ENCODE measurements at places on chromosomes 11 and 22. TPM values are rescaled to one million over a fixed set of nuclear protein-coding genes. Genes with fewer than 3 reads are reported as not detected.

GRCh38 chr22:44850946-44851345 lies 98.6 kb downstream of the ARHGAP8 start:
- H3K36me3 ChIP-seq, result no peaks in the 10 kb centered on the region
- H3K27me3 ChIP-seq, result no peaks in the 10 kb centered on the region
- no peaks in the 10 kb centered on the region for H3K4me1 ChIP-seq
- H3K4me3 ChIP-seq, result no peak overlapping the region

GRCh38 chr11:33643167-33643824 lies 57.3 kb downstream of the C11orf91 start:
- H3K4me3 ChIP-seq, result no peak overlapping the region
- no peaks in the 10 kb centered on the region for H3K27me3 ChIP-seq
- no peaks in the 10 kb centered on the region for H3K36me3 ChIP-seq
- no peaks in the 10 kb centered on the region for H3K4me1 ChIP-seq
- no peak for DNase-seq

DNA sequence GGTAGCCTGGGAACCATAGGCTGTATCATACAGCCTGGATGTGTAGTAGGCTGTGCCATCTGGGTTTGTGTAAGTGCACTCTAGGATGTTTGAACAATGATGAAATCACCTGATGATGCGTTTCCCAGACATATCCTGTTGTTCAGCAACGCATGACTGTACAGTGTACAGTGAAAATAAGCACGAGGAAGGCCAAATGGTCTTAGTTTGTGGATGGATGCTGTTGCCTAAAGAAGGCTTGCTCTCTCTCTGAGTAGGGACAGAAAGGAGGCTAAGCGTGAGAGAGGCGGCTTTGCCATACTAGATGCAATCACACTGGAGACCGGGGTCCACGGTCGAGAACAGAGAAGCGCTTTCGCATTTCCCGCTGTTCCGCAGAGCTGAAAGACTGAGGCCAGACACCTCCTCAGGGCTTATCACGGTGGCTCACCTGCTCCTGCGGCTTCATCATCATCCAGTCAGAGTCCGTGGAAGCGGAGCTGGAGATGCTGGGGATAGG lies 27.6 kb upstream of the APLP2 start:
- H3K36me3 ChIP-seq, result no peaks in the 10 kb centered on the region
- no peak overlapping the region for H3K4me3 ChIP-seq
- H3K4me1 ChIP-seq, result no peaks in the 10 kb centered on the region
- H3K27ac ChIP-seq, result no peak overlapping the region
- H3K27me3 ChIP-seq, result no peaks in the 10 kb centered on the region

GRCh38 chr11:16867097-16867496 lies 128.7 kb downstream of the C11orf58 start:
- DNase-seq, result no peak
- no peak overlapping the region for H3K27ac ChIP-seq
- H3K4me3 ChIP-seq, result no peak overlapping the region
- no peaks in the 10 kb centered on the region for H3K27me3 ChIP-seq
- H3K4me1 ChIP-seq, result peaks cover 12% of the 10 kb centered on the region

GRCh38 chr11:131190446-131190845 lies 180.0 kb upstream of the NTM start:
- no peaks in the 10 kb centered on the region for H3K36me3 ChIP-seq
- no peaks in the 10 kb centered on the region for H3K27me3 ChIP-seq
- no peak for DNase-seq
- no peak overlapping the region for H3K4me3 ChIP-seq

DNA sequence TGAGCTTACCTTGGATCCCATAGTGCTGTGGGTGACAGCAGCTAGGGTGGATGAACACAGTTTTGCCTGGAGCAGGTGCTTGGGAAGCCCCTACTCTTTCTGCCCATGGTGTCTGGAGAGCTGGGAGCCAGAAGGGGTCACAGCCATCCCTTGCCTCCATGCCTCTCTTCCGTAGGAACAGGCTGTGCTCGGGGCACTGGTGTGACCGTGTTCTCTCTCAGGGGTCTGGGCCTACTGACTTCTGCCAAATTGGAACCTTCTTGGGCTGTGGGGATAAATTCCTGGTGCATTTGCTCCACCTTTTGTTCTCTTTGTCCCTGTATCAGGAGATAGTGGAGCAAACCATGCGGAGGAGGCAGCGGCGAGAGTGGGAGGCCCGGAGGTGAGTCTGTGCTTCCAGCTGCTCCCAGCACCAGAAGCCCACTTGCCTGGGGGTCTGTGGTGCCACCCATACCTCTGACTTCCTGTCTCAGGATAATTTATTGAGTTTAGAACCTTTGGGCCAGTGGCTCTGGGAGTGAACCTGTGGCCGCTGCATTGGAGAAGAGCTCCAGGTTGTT lies 14.4 kb downstream of the CDC45 start:
- H3K4me1 ChIP-seq, result peaks cover 4% of the 10 kb centered on the region
- H3K27me3 ChIP-seq, result no peaks in the 10 kb centered on the region
- no peaks in the 10 kb centered on the region for H3K36me3 ChIP-seq
- DNase-seq, result no peak
- H3K27ac ChIP-seq, result no peak overlapping the region
- no peak overlapping the region for H3K4me3 ChIP-seq

DNA sequence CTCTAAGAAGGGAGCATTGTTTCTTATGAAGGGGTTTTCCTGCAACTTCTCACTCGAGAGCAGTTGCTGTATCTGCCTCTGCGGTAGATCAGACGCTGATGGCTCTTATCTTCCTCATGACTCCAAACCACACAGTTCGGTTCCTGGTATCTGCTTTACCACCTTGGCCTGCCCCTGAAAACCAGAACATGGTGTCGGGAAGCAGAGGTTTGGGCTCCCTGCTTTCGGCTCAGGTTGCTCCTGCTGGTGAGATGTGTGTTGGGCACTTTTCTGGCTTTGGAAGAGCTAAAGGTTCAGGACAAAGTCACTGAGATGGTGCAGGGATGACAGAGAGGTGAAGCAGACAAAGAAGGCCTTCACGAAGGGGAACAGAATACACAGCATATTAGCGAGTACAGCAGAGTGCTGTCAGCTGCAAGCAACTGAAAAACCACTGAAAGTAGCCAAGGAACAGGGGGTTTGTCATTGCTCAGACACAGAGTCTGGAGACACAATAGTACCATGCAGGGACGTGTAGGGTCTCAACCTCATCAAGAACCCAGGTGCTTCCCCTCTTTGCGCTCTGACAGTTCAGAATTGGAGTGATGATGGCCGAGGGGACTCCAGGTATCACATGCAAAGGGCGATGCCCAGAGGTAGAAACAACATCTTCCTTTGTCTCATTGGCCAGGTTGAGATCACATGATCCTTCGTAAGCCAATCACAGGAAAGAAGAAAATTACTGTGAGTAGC lies 11.9 kb upstream of the CSF2RB start:
- H3K4me1 ChIP-seq, result no peaks in the 10 kb centered on the region
- no peak overlapping the region for H3K27ac ChIP-seq
- H3K36me3 ChIP-seq, result no peaks in the 10 kb centered on the region
- no peak overlapping the region for H3K4me3 ChIP-seq
- DNase-seq, result no peak

DNA sequence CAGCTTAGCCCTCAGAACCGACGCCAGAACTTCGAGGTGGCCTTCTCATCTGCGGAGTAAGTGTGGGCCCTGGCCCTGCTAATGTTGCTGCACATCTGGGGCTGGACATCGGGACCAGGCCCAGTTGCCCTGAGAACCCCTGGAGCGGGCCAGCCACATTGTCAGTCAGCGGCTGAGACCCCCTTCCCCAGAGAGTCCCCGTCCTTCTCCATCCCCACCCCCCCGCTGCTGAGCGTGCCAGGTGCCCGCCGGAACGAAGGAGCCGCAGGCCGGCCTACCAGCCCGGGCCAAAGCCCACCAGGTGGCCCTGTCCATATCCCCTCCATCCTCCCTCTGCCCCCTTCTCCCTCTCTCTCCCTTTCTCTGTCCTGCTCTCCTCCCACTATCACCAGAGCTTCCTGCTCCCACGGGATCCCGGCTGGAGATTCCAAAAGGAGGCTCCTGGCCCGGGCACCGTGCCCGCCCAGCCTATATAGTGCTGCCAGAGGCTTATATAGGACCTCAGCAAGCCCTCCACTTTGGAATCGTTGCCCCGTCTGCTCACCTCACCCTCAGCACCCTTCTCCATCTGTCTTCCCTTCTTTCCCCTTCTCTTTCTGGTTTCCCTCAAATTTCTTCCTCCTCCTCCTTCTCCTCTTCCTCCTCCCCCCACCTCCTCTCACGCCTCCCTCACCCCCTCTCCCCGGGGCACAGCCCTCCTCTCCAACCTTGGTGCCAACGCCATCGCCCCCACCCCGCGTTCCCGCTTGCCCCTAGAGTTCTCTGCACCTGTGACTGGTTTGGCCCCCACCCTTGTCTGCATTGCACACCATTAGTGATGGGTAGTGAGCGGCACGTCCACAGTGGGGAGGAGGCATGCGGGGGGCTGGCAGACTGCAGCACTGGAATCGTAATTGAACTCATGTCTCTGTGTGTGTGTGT lies 7.3 kb downstream of the SELENOM start:
- H3K27ac ChIP-seq, result peak overlapping the region; percentile 99
- no peak for DNase-seq
- no peak overlapping the region for H3K4me3 ChIP-seq
- H3K27me3 ChIP-seq, result no peaks in the 10 kb centered on the region
- H3K36me3 ChIP-seq, result peaks cover 74% of the 10 kb centered on the region

Gene ALG8
- total RNA-seq, result 11.2 TPM

GRCh38 chr11:115302946-115303703 lies 201.1 kb downstream of the CADM1 start:
- H3K4me1 ChIP-seq, result peaks cover 3% of the 10 kb centered on the region
- no peak for DNase-seq
- no peaks in the 10 kb centered on the region for H3K36me3 ChIP-seq
- no peak overlapping the region for H3K4me3 ChIP-seq
- H3K27ac ChIP-seq, result no peak overlapping the region

GRCh38 chr22:49119551-49119952 lies 708.1 kb downstream of the BRD1 start:
- H3K4me3 ChIP-seq, result no peak overlapping the region
- H3K27ac ChIP-seq, result no peak overlapping the region
- H3K36me3 ChIP-seq, result no peaks in the 10 kb centered on the region
- H3K27me3 ChIP-seq, result peaks cover 17% of the 10 kb centered on the region
- DNase-seq, result no peak

Gene C11orf16
- total RNA-seq, result not detected

DNA sequence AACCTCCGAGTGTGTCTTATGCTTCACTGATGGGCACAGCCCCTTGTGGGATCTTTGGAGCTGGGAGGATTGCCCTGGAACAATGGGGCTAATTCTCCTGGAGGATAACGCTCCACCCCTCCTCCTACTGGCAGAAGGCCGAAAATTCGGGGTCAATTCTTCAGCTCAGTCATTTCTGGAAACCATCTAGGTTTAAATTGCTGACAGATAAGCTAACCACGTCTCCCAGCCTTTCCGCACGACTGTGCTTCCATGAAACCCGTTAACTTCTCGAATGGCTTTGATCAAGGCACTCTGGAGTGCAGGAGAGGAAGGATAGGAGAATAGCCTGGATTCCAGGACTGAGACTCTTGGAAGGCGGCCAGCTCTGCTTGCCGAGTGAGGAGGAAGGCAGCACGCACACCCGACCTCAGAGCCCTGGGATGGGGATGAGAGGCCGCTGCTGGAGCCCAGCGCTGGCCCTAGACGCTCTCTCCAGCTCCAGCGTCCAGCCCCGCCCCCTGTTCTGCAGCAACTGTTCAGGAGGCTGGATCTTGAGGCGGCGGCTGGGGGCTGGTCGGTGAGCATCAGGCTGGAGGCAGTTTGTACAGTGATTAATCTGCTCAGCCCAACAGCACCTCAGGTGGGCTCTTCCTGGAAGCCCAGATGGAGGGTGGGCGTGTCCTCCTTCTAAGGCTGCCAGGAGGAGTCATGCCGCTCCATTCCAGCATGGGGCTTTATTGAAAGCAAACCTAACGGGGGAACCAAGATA lies 176.7 kb upstream of the NCAM1 start:
- H3K4me3 ChIP-seq, result peak overlapping the region; percentile 43
- no peaks in the 10 kb centered on the region for H3K36me3 ChIP-seq
- DNase-seq, result no peak
- H3K27me3 ChIP-seq, result no peaks in the 10 kb centered on the region
- peaks cover 35% of the 10 kb centered on the region for H3K4me1 ChIP-seq

GRCh38 chr11:79362206-79362757 lies 78.5 kb downstream of the TENM4 start:
- no peaks in the 10 kb centered on the region for H3K36me3 ChIP-seq
- H3K27me3 ChIP-seq, result no peaks in the 10 kb centered on the region
- no peak for DNase-seq
- H3K4me1 ChIP-seq, result no peaks in the 10 kb centered on the region

DNA sequence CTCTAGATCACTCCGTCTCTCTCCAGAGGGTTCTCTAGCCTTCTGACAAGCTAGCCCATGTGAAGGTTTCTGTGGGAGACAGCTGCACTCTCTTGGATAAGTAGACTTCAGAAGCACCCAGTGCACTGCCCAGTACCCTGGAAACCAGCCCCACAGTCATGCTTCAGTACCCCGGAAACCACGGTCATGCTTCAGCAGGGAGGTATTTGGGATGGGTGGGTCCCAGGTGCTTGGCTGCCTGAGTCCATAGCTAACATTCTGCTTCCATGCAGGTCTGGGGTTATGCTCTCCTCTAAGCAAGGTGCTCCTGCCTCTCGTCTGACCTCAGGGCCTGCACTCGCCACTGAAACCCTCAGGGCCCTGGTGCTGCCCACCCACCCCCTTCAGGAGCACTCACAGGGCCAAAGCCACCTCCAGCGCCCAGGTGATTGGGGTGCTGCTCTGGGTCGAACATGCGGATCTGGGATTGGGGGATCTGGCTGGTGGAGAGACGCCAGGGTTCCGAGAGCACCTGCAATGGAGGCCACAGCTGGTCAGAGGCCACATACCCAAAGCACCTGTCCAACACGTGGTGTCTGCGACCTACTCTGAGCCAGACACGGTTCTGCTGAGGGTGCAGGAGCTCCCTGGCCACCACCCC lies 7.3 kb upstream of the SYCE3 start:
- peaks cover 62% of the 10 kb centered on the region for H3K36me3 ChIP-seq
- DNase-seq, result no peak
- no peaks in the 10 kb centered on the region for H3K27me3 ChIP-seq
- no peak overlapping the region for H3K4me3 ChIP-seq
- H3K4me1 ChIP-seq, result no peaks in the 10 kb centered on the region

Gene MOGAT2
- not detected for total RNA-seq

Gene ATG16L2
- total RNA-seq, result 11.8 TPM

Gene PTGDR2
- total RNA-seq, result 0.33 TPM

GRCh38 chr22:49693416-49693815 lies 134.3 kb downstream of the BRD1 start:
- no peak overlapping the region for H3K27ac ChIP-seq
- no peak for DNase-seq
- H3K4me3 ChIP-seq, result no peak overlapping the region

Gene POU2F3
- not detected for total RNA-seq

- no peaks in the 10 kb centered on the region for H3K27me3 ChIP-seq
- no peak overlapping the region for H3K27ac ChIP-seq
- no peak for DNase-seq
- H3K4me3 ChIP-seq, result no peak overlapping the region
- H3K36me3 ChIP-seq, result no peaks in the 10 kb centered on the region
- no peaks in the 10 kb centered on the region for H3K4me1 ChIP-seq
These were observed 96.4 kb upstream of the SESN3 start for GRCh38 chr11:95327273-95327948.

Gene MPPED2
- 4.0 TPM for total RNA-seq

All from esophagus muscularis mucosa (tissue), 4 donors.